ENCODE measurements at places on chromosomes 12 and 14.

GRCh38 chr12:113880988-113881962, 84.8 kb downstream of the RBM19 start:
- no peak for DNase-seq

- DNase-seq, result no peak
These were observed 67.8 kb downstream of the CD163L1 start for GRCh38 chr12:7376196-7376595.

DNA sequence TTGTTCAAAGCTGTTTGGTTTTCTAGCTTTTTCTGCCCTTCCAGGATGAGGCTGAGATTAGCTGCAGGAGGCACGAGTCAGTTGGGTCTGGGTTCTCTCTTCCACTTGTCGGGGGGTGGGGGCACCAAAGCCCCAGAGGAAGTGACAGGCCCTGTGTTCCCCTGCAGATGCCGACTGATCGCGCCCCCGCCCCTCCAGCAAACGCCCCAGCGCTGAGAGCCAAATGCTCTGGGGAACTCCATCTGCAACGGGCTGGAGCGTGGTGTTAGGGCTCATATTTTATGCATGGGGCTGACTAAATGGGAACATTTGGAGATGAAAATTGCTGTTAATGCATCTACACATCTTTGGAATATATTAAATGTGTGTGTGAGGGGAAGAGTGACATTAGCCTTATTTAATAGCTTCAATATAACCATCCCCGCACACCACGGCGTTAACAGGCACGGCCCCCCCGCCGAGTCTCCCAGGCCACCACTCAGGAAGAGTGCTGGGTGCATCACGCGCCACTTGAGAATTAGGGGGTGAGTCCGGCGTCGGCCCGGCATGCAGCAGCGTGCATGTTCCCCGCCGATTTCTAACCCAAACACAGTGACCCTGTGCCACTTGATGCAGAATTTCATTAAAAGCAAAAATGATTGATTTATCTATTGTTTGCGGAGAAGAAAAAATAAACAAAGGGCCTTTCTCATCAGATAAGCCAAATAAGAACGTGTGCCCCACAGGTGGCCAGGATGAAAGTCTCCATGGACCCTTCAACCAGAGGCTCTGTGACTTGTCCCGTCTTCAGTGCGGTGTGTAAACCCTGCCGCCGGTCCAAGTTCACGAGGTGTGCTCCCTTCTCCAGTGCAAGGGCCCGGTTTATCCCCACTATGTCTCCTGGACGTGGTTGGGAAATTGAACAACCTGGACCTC, 165.0 kb upstream of the RTL1 start:
- DNase-seq, result no peak

DNA sequence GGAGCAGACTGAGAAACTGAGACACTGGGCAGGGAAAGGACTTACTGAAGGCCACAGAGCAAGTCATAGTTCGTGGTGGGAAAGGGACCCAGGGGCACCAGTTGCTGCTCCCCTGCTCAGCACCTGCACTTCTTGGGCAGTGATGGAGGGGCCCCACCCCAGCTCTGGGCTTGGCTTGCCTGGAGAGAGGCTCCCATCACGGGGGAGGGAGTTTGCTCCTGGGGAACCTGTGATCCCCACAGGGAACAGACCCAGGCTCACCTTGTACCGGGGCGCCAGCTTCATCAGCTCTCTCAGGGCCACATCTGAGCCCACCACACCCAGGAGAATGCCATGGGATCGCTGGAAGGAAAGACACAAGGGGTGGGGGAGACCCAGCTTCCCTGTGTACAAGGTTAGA, 39.8 kb downstream of the CACNA2D4 start:
- DNase-seq, result no peak

- no peak for DNase-seq
These were observed 58.8 kb downstream of the AEBP2 start for GRCh38 chr12:19498099-19498498.
